ENCODE measurements at places on chromosomes 7 and 10. TPM values are rescaled to one million over a fixed set of nuclear protein-coding genes. Genes with fewer than 3 reads are reported as not detected.

PRLHR gene
- total RNA-seq, result not detected

NRAP gene
- not detected for total RNA-seq

ADIRF gene
- 28.5 TPM for total RNA-seq

CTAGE4 gene
- not detected for total RNA-seq

FMC1 gene
- total RNA-seq, result 9.7 TPM

HOXA11 gene
- 0.31 TPM for total RNA-seq

GRM3 gene
- total RNA-seq, result not detected

FOXP2 gene
- 8.6 TPM for total RNA-seq

SLC13A1 gene
- not detected for total RNA-seq

TMEM106B gene
- 13.1 TPM for total RNA-seq

INHBA gene
- total RNA-seq, result 2.6 TPM

OR2A1 gene
- not detected for total RNA-seq

ALOX5 gene
- not detected for total RNA-seq

MSS51 gene
- 1.4 TPM for total RNA-seq

TUBAL3 gene
- total RNA-seq, result 0.25 TPM

IRF5 gene
- total RNA-seq, result 0.19 TPM

MOGAT3 gene
- not detected for total RNA-seq

CCDC172 gene
- not detected for total RNA-seq

EVX1 gene
- total RNA-seq, result not detected
